ENCODE measurements at places on chromosomes 12 and 14.

GRCh38 chr14:100592972-100593371 lies 5.8 kb upstream of the BEGAIN start:
- DNase-seq, result no peak

- DNase-seq, result peak; percentile 62
These were observed 383.1 kb downstream of the TMEM132D start for GRCh38 chr12:129520739-129521138.

- no peak for DNase-seq
These were observed 17.1 kb upstream of the NTS start for GRCh38 chr12:85856966-85857365.

GRCh38 chr12:7503686-7504415 lies at the start of gene CD163:
TSS of gene CD163 (minus strand) at chr12:7503777. CDS start at chr12:7503690, 87 bp downstream.
- no peak for DNase-seq

GRCh38 chr12:14991069-14991468 lies 18.2 kb downstream of the PDE6H start:
- no peak for DNase-seq

DNA sequence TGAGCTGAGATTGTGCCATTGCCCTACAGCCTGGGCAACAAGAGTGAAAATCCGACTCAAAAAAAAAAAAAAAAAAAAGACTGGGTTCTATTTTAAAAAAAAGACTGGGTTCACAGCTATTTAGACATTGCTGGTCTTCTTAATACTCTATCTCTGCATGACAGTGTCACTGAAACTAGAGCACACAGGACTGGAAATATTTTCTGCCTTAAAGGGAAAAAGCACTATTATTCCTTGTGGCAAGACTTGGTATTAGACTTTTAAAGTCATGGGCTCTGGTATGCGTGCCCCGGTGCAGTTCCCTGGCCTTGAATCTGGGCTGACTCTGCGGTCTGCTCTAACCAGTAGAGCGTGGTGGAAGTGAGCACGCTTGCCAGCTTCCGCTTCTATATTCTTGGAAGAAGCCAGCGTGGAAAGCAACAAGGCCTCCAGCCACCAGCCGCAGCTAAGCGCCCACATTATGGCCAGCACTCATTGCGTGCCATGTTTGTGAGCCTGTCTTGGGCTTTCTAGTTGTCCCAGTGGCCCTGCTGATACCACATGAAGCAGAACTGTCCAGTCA lies 31.3 kb downstream of the PRKAB1 start:
- no peak for DNase-seq

GRCh38 chr12:857611-858010 lies 91.9 kb downstream of the RAD52 start:
- peak; percentile 72 for DNase-seq

- no peak for DNase-seq
These were observed 56.6 kb upstream of the CRACR2A start for GRCh38 chr12:3809357-3810015.

- no peak for DNase-seq
These were observed 16.6 kb upstream of the MCRS1 start for GRCh38 chr12:49584591-49584990.

- DNase-seq, result no peak
These were observed 1.1 kb downstream of the IGF1 start for GRCh38 chr12:102479099-102479885.

- DNase-seq, result no peak
These were observed 10.0 kb downstream of the WNT1 start for GRCh38 chr12:48988030-48988649.

DNA sequence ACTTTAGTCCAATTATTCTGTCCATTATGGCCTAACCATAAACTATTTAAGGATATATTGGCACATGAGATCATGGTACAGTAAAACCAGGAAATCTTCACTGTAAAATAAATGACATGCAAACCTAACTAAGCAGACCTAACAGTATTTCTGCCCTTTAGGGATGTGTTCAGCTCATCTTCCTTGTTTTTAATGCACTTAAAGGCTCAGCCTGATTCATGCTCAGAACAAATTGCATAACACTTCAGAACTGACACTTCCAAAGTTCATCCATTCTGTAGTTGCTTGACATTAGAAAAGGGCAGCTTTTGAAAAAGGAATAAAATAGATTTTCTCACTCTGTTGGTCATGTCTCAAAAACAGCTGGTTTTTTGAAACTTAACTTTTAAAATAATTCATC lies 708.5 kb downstream of the C12orf50 start:
- no peak for DNase-seq

GRCh38 chr12:12823300-12823699 lies 10.2 kb downstream of the DDX47 start:
- peak; percentile 58 for DNase-seq

DNA sequence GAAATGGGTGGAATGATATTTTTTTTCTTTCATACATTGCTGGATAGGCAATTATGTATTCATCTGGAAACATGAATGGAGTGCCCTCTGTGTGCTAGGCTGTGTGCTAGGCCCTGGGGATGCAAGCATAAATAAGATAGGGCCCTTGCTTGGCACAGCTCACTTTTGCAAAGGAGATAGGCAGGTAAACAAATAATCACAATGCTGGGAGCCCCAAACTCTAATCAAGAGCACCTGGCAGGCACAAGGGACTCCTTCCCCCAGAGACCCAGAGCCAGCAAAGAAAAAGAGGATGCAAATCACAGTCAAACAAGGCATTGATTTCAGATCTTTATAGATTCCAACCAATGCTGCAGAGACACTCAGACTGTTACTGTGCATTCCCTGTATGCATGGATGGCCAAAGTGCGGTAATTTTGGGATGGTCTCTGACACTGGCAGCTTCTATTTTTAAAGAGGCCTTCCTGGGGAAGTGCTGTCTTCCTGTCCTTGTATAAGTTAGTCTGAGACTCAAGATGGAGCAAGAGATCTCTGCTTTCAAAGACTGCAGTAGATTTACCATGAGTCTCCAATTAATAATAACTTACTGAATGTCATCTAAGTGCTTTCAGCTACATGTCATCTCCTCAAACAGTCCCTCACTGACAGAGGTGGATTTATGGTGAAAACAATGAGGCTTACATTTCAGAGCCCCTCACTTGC lies 45.1 kb upstream of the CPM start:
- no peak for DNase-seq

DNA sequence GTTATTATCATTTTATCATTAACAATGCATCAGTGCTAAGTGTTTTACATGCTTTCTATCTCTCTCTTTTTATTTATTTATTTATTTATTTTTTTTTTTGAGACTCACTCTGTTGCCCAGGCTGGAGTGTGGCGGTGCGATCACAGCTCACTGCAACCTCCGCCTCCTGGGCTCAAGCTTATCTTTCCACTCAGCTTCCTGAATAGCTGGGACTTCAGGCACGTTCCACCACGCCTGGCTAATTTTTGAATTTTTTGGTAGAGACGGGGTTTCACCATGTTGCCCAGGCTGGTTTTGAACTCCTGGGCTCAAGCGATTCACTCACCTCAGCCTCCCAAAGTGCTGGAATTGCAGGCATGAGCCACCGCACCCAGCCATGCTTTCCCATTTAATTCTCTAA lies 3.9 kb upstream of the BTG1 start:
- DNase-seq, result no peak

DNA sequence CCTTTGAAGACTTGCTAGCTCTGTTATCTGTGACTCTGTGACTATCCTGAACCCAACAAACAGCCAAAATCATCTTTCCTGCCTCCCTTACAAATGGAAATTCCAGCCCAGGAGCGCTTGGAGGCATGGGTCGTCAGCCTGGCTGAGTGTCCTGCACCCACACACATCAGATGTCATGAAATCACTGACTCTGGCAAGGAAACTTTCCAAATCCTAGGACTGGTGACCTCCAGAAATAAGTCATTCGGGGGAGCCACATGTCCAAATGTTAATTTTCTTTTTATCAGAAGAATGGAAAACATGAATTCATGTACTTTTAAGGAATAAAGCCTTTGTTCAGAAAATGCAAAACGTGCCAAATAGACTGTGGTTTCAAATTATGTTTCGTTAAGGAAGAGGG lies 96.3 kb upstream of the EVL start:
- DNase-seq, result no peak

DNA sequence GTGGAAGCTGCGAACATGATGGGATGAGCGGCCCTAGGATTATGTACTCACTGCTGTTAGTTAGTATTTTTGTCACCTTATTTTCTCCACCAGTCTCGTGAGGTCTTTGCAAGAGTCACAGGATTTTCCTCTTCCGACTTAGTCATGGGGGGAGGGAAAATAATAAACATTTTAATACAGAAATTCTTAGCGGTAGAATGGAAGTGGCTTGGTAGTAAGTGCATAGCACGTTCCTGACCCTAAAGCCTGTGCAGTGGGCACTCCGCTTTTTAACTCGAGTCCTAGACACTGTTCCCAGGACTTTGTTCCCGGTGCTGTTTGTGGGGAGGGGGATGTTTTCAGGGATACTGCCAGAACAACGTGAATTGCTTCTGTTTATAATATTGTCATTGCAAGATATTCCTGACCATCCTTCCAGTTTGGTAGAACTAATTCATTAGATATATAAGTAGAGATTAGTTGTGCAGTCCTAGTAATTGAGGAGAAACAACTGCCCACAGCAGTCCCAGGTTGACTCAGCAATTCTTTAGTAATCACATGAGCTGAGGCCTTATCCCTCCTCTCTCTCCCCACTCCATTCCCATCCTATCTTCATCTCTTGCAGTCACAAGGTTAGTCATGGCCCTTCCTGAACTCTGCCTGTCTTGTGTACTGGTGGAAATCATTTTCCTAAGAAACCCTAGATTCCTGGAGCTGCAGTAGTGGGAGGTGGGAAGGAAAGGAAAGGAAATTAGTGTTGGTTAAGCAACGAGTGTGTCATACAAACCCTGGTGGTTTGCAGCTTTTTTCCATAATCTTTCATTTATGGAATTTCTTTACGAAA lies 799 bp downstream of the SLC38A6 start:
- DNase-seq, result peak; percentile 69

- no peak for DNase-seq
These were observed 21.3 kb downstream of the DCAF4 start for GRCh38 chr14:72947366-72948160.

DNA sequence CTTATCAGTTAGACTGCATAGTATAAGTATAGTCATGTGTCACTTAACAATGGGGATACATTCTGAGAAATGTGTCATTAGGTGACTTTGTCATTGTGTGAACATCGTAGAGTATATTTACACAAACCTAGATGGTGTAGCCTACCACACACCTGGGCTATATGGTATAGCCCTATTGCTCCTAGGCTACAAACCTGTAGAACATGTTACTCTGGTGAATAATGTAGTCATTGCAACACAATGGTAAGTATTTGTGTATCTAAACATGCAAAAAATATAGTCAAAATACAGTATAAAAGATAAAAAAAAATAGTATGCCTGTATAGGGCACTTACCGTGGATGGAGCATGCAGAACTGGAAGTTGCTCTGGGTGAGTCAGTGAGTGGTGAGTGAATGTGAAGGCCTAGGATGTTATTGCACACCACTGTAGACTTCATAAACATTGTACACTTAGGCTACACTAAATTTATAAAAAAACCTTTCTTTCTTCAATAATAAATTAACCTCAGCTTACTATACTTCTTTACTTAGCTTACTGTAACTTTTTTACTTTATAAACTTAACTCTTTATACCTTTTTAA lies 40.3 kb upstream of the ANKS1B start:
- DNase-seq, result no peak

DNA sequence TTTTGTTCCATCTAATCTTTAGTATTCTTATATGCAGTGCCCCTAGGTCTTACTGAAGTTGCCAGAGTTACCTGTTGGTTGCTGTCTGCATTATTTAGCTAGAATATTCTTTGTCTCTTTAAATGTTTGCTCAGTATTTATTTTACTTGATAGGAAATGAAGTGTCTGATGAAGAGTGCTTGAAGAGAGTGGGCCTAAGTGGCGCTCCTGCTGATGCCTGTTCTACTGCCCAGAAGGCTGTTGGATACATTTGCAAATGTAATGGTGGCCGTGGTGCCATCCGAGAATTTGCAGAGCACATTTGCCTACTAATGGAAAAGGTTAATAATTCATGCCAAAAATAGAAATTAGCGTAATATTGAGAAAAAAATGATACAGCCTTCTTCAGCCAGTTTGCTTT lies 18.9 kb downstream of the CMAS start:
- DNase-seq, result no peak

DNA sequence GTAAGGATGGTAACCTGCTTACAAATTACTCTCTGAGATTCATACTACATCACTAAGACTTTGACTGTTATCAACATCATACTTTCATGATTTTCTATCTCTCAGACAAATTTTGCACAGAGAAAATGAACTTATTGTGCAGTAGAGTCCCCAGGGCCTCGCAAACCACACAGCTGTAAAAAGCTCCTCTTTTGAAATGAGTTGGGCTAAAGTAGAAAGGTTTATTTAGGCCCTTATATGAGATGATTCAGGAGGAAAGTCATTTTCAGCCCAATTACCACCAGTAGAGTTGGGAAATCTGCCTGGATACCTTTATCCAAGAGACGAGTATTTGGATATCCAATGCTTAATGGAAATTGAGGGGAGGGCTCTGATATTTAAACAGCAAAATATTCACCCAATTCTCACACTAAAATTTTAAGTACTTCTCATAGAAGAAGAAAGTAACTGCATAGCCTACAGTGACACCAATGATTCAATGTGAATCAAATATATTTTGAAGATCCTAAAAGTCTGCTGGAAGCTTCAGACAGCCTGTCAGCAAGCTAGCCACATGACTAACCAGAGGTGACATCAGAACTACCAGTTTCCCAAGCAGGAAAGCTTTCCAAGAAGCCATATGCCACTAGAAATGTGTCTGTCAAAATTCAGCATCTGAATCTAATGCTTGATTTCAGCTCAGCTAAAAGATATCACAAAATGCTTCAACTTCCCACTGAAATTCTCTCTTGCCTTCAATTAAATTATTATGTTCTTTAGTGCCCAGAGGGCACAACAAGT lies 190.1 kb upstream of the SYT1 start:
- peak; percentile 12 for DNase-seq

- DNase-seq, result no peak
These were observed 7.1 kb upstream of the LGMN start for GRCh38 chr14:92755495-92755894.

DNA sequence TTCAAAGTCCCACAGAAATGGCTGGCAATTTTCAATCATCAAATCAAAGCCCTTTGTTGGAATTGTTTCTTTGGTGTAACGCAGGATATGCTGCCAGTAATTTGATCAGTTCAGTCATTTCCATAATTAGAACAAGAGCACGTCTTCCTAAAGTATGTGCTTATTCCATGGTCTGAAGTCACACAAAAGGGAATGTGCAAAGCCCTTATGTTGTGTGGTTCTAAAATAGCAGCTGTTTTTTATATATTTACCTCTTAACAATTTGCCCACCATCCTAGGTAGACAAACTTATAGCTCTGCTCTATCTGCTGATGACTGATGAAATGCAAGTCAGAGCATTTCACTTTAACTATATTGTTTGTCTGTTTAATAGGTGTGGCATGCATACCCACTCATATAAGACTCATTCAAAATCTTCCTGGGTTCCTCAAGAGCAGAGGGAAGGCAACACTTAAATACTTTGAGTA lies 176.1 kb upstream of the SLC38A2 start:
- DNase-seq, result no peak

GRCh38 chr14:104968541-104969401 lies 9.4 kb downstream of the AHNAK2 start:
- DNase-seq, result no peak

GRCh38 chr12:93749515-93749914 lies 72.3 kb downstream of the CRADD start:
- DNase-seq, result no peak

- peak; percentile 15 for DNase-seq
These were observed 12.9 kb upstream of the SLC38A2 start for GRCh38 chr12:46385438-46385837.

GRCh38 chr14:61646366-61647116 lies 48.8 kb upstream of the HIF1A start:
- DNase-seq, result no peak
